ENCODE measurements at places on chromosomes 4 and X.

DNA sequence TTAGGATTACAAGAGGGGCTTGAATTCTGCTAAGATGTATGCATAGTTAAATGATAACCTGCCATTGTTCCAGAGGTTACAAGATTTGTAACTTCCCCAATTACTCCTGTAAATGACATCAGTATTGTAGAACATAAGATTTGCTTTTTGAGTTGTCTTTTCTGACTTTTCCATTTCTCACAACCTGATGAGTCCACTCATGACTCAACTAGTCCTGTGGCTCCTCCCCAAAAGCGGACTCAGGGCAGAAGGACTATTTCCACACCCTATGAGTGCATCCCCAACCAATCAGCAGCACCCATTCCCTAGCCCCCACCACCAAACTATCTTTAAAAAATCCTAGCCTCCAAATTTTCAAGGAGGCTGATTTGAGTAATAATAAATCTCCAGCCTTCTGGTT is 54.7 kb downstream of the HOPX start:
- no peak for DNase-seq

GRCh38 chr4:121239951-121240350 is 75.8 kb upstream of the TNIP3 start:
- DNase-seq, result no peak

DNA sequence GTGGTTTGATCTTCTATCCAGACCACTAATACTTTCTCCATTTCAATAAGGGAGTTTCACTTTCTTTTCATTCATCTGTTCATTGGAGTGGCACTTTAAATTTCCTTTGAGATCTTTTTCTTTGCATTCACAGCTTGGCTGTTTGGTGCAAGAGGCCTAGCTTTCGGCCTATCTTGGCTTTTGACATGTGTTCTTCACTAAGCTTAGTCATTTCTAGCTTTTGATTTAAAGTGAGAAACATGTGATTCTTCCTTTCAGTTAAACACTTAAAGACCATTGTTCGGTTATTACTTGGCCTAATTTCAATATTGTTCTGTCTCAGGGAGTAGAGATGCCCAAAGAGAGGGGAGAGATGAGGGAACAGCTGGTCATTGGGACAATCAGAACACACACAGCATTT is 24.3 kb downstream of the CXCL13 start:
- DNase-seq, result no peak

DNA sequence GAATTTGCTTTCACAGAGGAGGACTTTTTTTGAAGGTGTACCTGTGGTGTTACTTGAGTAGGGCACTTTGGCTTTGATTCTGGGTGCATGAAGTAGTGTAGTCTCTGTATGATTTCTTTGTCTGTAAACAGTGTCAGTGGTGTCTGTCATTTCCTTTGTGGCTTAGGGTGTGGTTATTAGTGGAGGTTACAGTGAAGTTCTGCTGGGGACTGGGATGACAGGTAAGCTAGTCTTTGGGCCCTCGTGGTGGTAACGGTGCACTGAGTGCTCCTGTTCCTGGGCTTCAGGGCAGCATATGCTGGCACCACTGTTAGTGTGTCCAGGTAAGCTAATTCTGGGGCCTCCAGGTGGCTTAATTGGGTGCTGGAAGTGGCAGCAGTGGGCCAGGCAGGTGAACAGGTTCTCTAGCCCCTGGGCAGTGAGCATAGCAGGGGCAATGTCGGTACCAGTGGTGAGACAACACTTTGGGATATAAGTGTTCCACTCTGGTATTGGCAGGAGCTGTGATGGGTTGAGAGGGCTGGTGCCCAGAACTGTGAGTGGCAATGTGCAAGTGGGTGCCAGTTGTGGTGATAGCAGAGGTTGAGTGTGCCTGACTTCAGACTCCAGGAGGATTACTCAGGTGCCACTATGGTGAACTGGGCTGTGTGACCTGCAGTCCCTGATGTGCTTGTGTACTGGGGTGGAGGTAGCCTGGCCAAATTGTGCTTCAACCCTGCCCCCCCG is 26.0 kb upstream of the VSIG1 start:
- DNase-seq, result no peak

DNA sequence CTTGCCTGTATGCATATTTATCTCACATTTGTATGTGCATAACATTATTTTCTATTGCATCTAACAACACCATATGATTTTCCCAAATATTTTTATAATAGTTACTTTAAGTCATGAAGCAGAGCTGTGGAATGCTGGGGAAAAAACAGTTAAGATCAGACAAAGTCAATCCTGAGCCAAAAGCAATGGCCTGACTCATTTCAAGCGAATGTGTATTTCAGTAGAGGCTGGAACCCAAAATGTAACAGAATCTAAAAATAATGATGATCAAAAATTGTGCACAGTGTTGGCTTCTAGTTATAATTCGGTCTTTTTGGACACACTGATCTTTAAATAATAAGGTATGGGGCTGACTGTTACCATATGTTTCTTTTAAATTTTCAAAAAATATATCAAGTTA is 516.2 kb upstream of the ADGRL3 start:
- no peak for DNase-seq
